ENCODE measurements at places on chromosomes 5 and 9.

GRCh38 chr9:5438301-5439162 lies 807 bp upstream of the PLGRKT start:
- peak overlapping the region; percentile 98 for H3K27ac ChIP-seq
- H3K27me3 ChIP-seq = no peaks in the 10 kb centered on the region
- peak; percentile 73 for DNase-seq
- peaks cover 61% of the 10 kb centered on the region for H3K4me1 ChIP-seq

DNA sequence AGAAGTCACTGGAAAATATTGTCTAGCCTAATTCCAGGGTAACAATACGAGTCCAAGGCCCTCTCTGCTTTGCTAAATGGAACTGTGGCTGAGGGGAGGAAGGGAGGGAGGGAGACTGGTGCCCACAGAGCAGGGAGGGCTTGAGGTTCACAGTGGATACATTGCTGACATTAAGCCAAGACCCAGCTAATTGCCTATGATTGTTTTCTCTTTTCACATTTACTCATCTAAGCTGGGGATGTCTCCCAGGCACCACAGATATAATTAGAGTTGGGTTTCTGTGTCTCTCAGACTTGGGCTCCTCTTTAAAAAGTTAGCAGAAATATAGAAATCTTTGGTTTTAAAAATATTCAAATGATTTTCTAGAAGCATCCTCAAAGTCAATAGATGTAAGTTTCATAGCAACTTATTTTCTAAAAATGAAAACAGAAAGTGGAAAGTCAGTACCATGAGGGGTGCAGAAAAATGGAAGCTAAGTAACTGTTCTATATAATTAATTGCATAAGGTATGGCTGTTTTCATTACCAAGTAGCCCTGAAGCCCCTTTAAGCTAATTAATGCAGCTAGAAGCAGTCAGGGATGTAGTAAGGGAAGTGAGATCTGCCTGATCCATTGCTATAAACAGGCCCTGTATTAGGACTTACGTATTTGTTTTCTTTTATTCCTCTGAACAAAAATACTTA lies 259.8 kb downstream of the NDUFS4 start:
- DNase-seq = no peak
- no peak overlapping the region for H3K27ac ChIP-seq
- no peak overlapping the region for H3K4me3 ChIP-seq
- no peaks in the 10 kb centered on the region for H3K36me3 ChIP-seq

- H3K36me3 ChIP-seq = no peaks in the 10 kb centered on the region
- no peak overlapping the region for H3K27ac ChIP-seq
- no peak overlapping the region for H3K4me3 ChIP-seq
- no peaks in the 10 kb centered on the region for H3K27me3 ChIP-seq
- peak; percentile 36 for DNase-seq
- H3K4me1 ChIP-seq = peaks cover 2% of the 10 kb centered on the region
These were observed 70.7 kb upstream of the GNE start for GRCh38 chr9:36328798-36329411.

- no peak overlapping the region for H3K27ac ChIP-seq
- no peak for DNase-seq
- H3K27me3 ChIP-seq = peaks cover 2% of the 10 kb centered on the region
- no peaks in the 10 kb centered on the region for H3K36me3 ChIP-seq
- H3K4me3 ChIP-seq = no peak overlapping the region
- no peaks in the 10 kb centered on the region for H3K4me1 ChIP-seq
These were observed 47.2 kb downstream of the ARHGEF28 start for GRCh38 chr5:73673161-73673591.

GRCh38 chr9:38422555-38423260 lies 1.5 kb downstream of the IGFBPL1 start:
- DNase-seq = no peak
- H3K36me3 ChIP-seq = no peaks in the 10 kb centered on the region
- no peak overlapping the region for H3K4me3 ChIP-seq
- no peak overlapping the region for H3K27ac ChIP-seq

- peaks cover 2% of the 10 kb centered on the region for H3K4me1 ChIP-seq
- no peak for DNase-seq
- H3K27me3 ChIP-seq = peaks cover 33% of the 10 kb centered on the region
- no peak overlapping the region for H3K4me3 ChIP-seq
- no peak overlapping the region for H3K27ac ChIP-seq
These were observed 71.8 kb upstream of the NFIL3 start for GRCh38 chr9:91495450-91495849.

Measured in activated naive CD8-positive, alpha-beta T cell treated with anti-CD3 and anti-CD28 coated beads, Interleukin-2, amount 50 U/mL, for 24 hours (primary cell).